ENCODE measurements at places on chromosomes 11 and 22.

DNA sequence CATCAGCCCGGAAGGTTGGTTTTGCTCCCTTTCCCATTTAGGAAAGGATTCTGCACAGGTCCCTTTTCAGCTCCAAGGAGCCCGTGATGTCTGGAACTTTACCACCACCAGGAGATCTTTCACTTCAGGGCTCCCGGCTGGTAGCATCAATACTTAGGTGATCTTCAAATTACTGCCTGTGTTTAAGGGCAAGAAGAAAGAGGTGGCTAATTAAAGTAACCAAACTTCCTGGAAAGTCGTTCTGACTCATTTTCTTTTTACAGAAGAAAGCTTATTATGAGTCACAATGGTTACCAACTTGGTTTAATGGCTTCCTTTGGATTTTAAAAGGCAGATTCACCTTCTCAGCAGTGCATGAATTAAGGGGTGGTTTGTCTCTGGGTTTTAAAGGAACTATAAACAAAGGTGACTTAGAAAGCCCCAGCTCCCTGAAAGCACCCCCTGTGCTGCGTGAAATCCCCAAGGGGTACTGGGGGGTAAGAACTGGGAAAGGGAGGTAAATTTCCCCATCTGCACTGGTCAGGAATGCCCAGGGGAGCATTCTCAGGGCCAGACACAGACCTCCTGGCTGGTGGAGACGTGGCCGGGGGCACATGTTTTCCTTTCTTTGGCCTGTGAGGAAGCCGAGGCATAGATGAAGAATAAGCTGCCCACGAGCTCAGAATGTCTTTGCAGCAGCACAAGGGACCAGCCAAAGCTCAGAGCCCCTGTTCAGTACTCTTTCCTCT is 8.8 kb downstream of the POU2F3 start:
- DNase-seq: no peak

DNA sequence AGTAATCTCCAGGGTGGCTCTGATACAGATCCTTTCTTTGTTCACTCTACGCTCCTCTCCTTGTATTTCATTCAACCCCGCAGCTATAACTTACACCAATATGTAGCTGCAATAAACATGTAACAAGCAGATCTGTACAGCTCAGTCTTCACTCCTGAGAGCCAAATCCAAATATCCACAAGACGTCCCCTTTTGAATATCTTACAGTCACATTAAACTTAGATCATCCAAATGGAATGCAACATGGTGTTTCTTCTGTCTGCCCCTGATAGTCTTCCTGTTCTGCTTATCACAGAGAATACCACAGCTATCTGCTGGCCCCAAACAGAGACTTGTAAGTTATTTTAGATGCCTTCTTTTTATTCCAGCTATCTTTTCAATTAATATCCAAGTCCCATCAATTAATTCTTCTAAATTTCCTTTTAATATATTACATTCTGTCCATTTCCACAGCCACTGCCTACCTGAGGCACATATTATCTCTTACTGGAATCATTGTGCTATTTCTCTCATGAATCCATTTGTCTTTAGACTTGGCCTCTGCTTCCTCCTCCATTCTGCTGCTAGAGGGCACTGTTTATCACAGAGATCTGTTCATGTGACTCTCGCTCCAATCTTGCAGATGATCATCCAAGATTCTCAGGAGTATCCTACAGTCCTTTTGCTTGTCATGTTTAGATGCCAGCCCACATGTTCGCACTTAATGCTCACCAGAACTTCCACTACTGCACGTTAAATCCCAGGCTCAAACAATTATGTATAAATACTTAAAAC is 908.6 kb downstream of the NTM start:
- DNase-seq: no peak

DNA sequence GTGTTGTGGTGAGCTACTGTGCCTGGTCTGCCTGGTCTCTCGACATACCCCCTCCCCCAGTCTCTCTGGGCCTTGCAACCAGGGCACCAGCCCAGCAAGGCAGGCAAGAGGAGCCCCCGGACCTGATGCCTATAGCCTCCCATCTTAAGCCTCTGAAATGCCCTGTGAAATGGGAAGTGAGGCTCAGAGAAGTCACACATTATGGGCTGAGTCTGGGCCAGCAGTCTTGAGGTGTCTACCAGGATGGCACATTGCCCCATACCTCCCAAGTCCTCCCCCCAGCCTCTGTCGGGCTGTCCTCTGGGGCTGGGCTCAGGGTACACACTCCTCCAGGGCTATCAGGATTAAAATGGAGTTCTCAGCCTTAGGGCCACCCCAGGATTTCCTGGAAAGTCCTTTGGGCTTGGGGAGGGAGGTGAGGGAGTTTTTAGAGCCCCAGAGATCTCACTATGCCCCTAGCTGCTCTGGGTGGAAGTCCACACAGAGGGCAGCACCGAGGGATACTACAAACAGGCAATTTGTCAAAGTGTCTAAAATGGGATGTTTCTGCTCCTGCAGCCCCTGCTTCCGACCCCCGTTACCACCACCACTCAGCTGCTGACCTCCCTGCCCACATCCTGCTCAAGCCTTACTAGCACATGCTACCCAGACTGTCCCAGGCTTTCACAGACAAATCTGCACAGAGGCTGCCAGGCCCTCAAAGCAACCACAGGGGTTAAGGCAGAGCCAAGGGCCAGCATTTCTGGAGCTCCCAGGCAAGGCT is 3.1 kb upstream of the SH3BP1 start:
- no peak for DNase-seq

DNA sequence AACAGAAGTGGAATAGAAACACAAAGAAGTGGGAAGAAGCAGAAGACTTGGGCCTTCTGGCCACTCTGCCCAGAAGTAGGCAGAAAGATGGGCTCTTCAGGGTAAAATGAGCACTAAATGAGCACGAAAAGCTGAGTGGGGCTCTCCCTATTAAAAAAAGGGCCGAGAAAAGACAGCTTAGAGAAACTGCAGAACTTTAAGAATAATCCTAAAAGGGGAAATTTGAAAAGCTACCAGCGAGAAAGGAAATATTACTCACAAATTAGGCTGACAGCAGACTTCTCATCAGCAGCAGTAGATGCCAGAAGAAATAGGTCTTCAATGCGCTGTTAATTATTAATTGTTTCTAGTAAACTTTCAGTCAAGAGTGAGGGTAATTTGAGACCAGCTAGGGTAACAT is 78.2 kb downstream of the UVRAG start:
- no peak for DNase-seq

- no peak for DNase-seq
Observed at GRCh38 chr11:10114593-10115404, 179.2 kb downstream of the SBF2 start.

- DNase-seq: no peak
Observed at GRCh38 chr11:58921778-58922390, 17.4 kb upstream of the GLYATL1 start.

GRCh38 chr11:43810929-43811596 is 69.6 kb upstream of the ALKBH3 start:
- DNase-seq: no peak

All from stimulated activated CD4-positive, alpha-beta T cell treated with anti-CD3 and anti-CD28 coated beads, Interleukin-15, amount 100 ng/mL, for 1 hour (primary cell).